ENCODE measurements at places on chromosomes 7 and 10. TPM values are rescaled to one million over a fixed set of nuclear protein-coding genes. Genes with fewer than 3 reads are reported as not detected.

DNA sequence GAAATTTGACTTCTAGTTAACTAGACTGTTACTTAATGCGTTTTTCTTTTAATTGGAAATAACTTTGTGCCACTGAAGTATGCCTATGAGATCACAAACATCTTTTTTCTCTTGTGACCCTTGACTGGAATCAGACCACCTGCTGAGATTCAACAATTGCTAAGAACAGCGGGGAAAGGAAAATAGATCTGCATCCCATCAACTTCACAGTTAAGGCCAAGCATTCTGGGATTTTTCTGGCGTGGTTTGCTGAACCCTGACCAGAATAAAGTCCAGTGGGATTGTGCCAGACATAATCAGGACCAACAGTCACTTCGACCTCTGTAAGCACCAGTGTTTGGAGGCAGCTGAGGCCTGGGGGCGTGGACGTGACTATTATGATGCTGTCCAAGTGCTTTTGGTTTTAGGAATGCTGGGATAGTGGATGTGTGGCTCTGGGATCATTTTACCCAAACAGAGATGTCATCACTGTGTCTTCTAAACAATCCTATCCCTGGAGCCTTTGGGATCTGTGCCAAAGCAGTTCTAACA, 373.3 kb upstream of the PRKCQ start:
- no peak overlapping the region for H3K27ac ChIP-seq
- no peaks in the 10 kb centered on the region for H3K27me3 ChIP-seq
- no peaks in the 10 kb centered on the region for H3K36me3 ChIP-seq
- no peak overlapping the region for H3K4me3 ChIP-seq
- DNase-seq = no peak

- H3K4me1 ChIP-seq = no peaks in the 10 kb centered on the region
- DNase-seq = no peak
- H3K27ac ChIP-seq = no peak overlapping the region
- H3K27me3 ChIP-seq = no peaks in the 10 kb centered on the region
- no peak overlapping the region for H3K4me3 ChIP-seq
These were observed 101.1 kb downstream of the LYZL1 start for GRCh38 chr10:29389935-29390334.

Gene C10orf90
- 0.38 TPM for total RNA-seq

DNA sequence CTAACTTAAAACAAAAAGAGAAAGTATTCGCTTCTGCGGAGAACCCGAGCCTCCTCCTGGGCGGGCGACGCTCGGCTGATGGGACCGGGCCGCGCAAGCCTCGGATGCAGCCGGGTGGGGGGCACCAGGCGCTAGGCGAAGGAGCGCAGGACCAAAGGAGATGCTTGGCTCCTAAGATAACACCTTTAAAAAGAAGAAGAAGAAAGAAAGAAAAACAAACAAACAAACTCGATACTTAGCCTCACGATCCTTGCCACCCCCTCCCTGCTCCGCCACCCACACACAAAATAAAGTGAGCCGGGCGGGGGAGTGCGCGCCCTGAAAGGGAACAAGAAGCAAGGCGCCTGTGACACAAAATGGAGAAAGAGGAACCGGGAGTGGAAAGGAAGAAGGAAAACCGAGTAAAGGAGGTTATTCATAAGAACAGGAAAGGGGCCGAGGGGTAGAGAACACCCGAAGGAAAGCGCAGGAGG, 34.0 kb upstream of the EBLN1 start:
- peak; percentile 59 for DNase-seq
- no peaks in the 10 kb centered on the region for H3K36me3 ChIP-seq
- peaks cover 7% of the 10 kb centered on the region for H3K4me1 ChIP-seq
- H3K27ac ChIP-seq = peak overlapping the region; percentile 89

Gene RNF32
- 1.2 TPM for total RNA-seq

- H3K27me3 ChIP-seq = no peaks in the 10 kb centered on the region
- no peak overlapping the region for H3K27ac ChIP-seq
- no peak for DNase-seq
- H3K4me3 ChIP-seq = no peak overlapping the region
- H3K36me3 ChIP-seq = no peaks in the 10 kb centered on the region
These were observed 32.4 kb downstream of the CXCL12 start for GRCh38 chr10:44352316-44353127.

Gene TAF6
- total RNA-seq = 10.2 TPM

GRCh38 chr7:25944777-25945515, 207.1 kb upstream of the NFE2L3 start:
- H3K27me3 ChIP-seq = no peaks in the 10 kb centered on the region
- H3K36me3 ChIP-seq = peaks cover 2% of the 10 kb centered on the region
- H3K27ac ChIP-seq = no peak overlapping the region
- H3K4me1 ChIP-seq = peaks cover 10% of the 10 kb centered on the region
- no peak for DNase-seq

Gene JMJD1C
- 70.8 TPM for total RNA-seq

Gene NPTX2
- 0.47 TPM for total RNA-seq

Gene CYP3A7
- total RNA-seq = 0.99 TPM

GRCh38 chr10:119518936-119519335, 23.6 kb downstream of the RGS10 start:
- H3K4me3 ChIP-seq = no peak overlapping the region
- DNase-seq = no peak

DNA sequence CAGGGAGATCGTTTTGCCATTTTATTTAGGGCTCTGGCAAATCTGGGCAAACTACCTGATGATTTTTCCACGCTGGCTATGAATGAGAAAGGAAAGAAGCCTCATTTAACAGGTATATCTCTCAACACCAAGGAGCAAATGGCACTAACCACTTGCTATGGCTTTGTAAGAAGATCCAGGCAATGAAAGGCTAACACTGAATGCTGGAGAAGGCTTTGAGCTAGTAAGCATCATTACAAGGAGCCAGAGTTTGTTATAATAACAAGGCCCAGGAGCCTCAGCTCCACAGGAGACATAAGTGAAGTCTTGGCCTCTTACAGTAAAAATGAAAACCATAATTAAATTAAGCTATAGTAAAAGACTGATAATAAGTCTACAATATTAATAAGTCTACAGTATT, 123.1 kb downstream of the CNOT4 start:
- H3K36me3 ChIP-seq = peaks cover 1% of the 10 kb centered on the region
- no peak for DNase-seq
- no peak overlapping the region for H3K4me3 ChIP-seq
- H3K27me3 ChIP-seq = no peaks in the 10 kb centered on the region

- no peaks in the 10 kb centered on the region for H3K4me1 ChIP-seq
- no peak overlapping the region for H3K27ac ChIP-seq
- no peaks in the 10 kb centered on the region for H3K36me3 ChIP-seq
These were observed 50.9 kb upstream of the CDCA7L start for GRCh38 chr7:21996641-21997040.

GRCh38 chr10:73647211-73647874, 6.1 kb upstream of the MYOZ1 start:
- peak overlapping the region; percentile 57 for H3K4me3 ChIP-seq
- no peak for DNase-seq
- no peaks in the 10 kb centered on the region for H3K27me3 ChIP-seq
- H3K27ac ChIP-seq = no peak overlapping the region
- H3K36me3 ChIP-seq = no peaks in the 10 kb centered on the region

DNA sequence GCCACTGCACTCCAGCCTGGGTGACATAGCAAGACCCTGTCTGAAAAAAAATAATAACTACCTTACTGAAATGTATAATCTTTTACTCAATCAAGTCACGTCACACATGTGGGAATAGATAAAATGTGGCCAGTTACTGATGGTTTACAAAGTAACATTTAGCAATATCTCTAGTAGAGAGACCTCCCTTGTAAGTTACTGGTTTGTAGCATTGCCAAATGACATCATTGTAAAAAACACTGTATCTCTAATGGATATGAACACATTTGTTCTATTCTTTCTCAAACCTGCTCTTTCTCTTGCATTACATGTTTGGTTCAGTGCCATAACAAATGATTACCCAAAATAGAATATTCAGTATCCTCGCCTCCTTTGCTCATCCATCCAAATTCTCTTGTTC, 18.8 kb downstream of the TET1 start:
- H3K4me1 ChIP-seq = no peaks in the 10 kb centered on the region
- no peak overlapping the region for H3K4me3 ChIP-seq
- no peak for DNase-seq
- no peaks in the 10 kb centered on the region for H3K36me3 ChIP-seq
- no peak overlapping the region for H3K27ac ChIP-seq
- H3K27me3 ChIP-seq = no peaks in the 10 kb centered on the region

Gene HTRA1
- total RNA-seq = 12.0 TPM

- DNase-seq = no peak
- no peak overlapping the region for H3K27ac ChIP-seq
- no peak overlapping the region for H3K4me3 ChIP-seq
- no peaks in the 10 kb centered on the region for H3K4me1 ChIP-seq
- H3K27me3 ChIP-seq = no peaks in the 10 kb centered on the region
These were observed 262.1 kb downstream of the CREB5 start for GRCh38 chr7:28674359-28674782.

GRCh38 chr10:110411047-110411410, 86.7 kb upstream of the DUSP5 start:
- no peaks in the 10 kb centered on the region for H3K36me3 ChIP-seq
- H3K4me1 ChIP-seq = peaks cover 38% of the 10 kb centered on the region
- no peak for DNase-seq
- peaks cover 2% of the 10 kb centered on the region for H3K27me3 ChIP-seq
- H3K4me3 ChIP-seq = no peak overlapping the region
- H3K27ac ChIP-seq = no peak overlapping the region

Gene ARHGEF35
- 1.3 TPM for total RNA-seq

Gene ZNF503
- total RNA-seq = 0.38 TPM

Gene HELLS
- 46.0 TPM for total RNA-seq

Gene IL6
- total RNA-seq = 0.24 TPM

Gene SPDYE9
- total RNA-seq = not detected

Gene RBP3
- total RNA-seq = 0.05 TPM

Gene COL26A1
- total RNA-seq = 3.0 TPM

- H3K36me3 ChIP-seq = no peaks in the 10 kb centered on the region
- no peak for DNase-seq
These were observed 52.7 kb downstream of the RBM17 start for GRCh38 chr10:6141296-6142151.

DNA sequence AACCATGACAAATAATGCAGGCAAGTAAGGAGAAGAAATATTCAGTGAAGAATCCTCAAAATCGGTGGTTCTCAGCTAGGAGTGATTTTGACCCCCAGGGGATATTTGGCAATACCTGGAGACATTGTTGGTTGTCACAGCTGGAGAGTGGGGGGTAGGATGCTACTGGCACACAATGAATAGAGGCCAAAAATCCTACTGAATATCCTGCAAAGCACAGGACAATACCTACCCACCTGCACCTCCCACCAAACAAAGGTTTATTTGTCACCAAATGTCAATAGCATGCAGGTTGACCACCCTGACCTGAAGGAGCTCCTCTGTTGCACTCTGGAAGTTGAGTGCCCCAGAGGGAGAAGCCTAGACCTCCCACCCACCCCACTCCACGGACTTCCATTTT, 1028.6 kb downstream of the CNTNAP2 start:
- DNase-seq = no peak
- H3K27ac ChIP-seq = no peak overlapping the region
- H3K27me3 ChIP-seq = no peaks in the 10 kb centered on the region
- H3K36me3 ChIP-seq = no peaks in the 10 kb centered on the region
- no peaks in the 10 kb centered on the region for H3K4me1 ChIP-seq
- H3K4me3 ChIP-seq = no peak overlapping the region

DNA sequence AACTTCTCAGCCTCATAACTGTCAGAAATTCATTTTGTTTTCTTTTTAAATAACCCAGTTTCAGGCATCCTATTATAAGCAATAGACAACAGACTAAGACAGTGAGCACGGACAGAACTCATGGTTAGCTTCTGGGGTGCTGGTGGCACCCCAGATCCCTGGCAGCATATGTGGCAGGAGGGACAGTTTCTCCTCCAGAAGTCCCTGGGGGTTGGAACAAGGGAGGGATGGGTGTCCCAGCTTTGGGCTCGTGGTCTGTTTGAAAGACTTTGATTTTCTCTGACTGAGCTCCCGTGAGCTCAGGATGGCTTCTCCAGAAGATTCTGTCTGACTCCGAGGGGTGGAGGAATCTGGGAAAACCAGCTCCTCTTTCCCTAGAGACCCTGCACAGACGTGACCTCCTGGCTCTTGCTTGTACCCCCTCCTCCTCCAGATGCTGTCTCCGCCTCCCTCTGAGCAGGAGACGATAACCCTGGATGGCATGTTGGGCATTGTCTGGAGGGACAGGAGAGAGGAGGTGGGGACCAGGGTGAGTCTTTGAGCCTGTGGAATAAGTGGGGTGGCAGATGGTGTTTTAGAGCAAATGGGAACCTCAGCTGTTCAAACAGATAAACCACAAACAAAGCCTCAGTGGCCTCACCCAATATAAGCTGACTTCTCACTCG, 421.1 kb downstream of the GLRX3 start:
- no peaks in the 10 kb centered on the region for H3K4me1 ChIP-seq
- H3K27me3 ChIP-seq = no peaks in the 10 kb centered on the region
- H3K4me3 ChIP-seq = no peak overlapping the region
- H3K27ac ChIP-seq = no peak overlapping the region
- no peak for DNase-seq
- H3K36me3 ChIP-seq = no peaks in the 10 kb centered on the region

Gene SORBS1
- total RNA-seq = 1.9 TPM

DNA sequence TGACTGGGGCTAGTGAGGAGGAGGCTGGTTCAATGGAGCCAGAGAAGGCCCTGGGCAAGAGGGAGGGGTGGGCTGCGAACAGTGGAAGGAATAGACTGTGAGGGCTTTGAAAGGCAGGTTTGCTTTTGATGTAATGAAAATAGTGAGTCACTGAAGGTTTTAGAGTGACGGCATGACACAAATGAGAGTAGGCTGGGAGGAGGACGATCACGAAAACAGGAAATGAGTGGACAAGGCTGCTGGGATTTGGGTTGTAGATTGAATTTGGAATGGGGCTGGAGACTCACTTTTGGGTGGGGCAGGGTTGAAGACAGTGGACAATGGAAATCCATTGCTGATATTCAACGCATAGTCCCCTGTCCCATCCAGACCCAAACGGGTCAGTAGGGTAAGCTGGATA, 139.6 kb downstream of the CDH23 start:
- H3K27ac ChIP-seq = no peak overlapping the region
- DNase-seq = no peak
- no peaks in the 10 kb centered on the region for H3K36me3 ChIP-seq
- H3K4me1 ChIP-seq = no peaks in the 10 kb centered on the region
- peaks cover 2% of the 10 kb centered on the region for H3K27me3 ChIP-seq

Gene FAM237B
- not detected for total RNA-seq

GRCh38 chr10:7958442-7958841, 96.0 kb upstream of the GATA3 start:
- H3K36me3 ChIP-seq = no peaks in the 10 kb centered on the region
- no peaks in the 10 kb centered on the region for H3K27me3 ChIP-seq
- peaks cover 5% of the 10 kb centered on the region for H3K4me1 ChIP-seq
- no peak for DNase-seq

Gene OPN4
- total RNA-seq = under 0.01 TPM

DNA sequence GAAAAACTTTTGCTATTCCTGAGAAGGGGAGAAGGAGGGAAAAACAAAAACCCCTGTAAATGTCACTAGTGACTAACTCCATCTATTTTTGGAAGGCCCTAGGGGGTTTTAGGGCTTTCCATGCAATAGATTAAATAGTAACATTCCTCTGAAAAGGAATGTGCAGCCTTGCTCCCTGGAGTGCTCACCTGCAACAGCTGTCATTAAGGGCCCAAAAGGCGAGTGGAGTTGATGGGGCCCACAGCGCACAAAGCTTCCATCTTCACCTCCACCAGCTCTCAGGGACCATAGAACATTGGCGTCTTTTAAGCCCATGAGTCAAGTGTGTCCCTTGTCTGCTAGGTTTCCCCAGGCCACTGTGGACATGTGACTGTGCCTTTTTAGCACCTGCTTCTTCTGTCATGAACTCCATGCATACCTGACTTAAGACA, 58.0 kb upstream of the IL6 start:
- H3K4me1 ChIP-seq = no peaks in the 10 kb centered on the region
- no peaks in the 10 kb centered on the region for H3K27me3 ChIP-seq
- DNase-seq = no peak
- no peak overlapping the region for H3K27ac ChIP-seq

Data from thymus (tissue), 14 donors.